EL (cell line): ENCODE measurements at places on chromosomes 6 and 20.

DNA sequence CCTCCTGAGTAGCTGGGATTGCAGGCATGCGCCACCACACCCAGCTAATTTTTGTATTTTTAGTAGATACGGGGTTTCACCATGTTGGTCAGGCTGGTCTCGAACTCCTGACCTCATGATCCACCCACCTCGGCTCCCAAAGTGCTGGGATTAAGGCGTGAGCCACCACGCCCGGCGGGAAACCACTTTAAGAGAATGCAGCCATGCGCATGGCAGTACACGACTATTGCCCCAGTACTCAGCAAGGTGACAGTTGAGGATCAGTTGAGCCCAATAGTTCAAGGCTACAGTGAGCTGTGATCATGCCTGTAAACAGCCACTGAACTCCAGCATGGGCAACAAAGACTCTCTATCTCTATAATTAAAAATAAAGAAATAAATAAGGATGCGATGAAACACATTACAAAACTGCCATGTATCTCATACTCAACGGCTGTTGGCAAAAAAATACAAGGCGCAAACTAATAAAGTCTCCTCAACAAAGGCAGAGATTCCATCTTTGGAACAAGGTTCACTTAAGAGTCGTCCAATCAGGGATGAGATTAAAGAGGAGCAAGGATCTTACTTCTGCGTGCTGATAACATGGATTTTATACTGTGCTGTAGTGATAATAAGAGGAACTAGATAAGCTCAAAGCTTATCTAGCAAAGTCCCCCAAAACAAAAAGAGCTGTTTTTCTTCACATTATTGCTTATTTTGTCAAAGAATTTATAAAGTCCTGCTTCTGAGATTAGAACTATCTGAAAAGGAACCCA is 51.1 kb downstream of the STAU1 start:
- DNase-seq = no peak

DNA sequence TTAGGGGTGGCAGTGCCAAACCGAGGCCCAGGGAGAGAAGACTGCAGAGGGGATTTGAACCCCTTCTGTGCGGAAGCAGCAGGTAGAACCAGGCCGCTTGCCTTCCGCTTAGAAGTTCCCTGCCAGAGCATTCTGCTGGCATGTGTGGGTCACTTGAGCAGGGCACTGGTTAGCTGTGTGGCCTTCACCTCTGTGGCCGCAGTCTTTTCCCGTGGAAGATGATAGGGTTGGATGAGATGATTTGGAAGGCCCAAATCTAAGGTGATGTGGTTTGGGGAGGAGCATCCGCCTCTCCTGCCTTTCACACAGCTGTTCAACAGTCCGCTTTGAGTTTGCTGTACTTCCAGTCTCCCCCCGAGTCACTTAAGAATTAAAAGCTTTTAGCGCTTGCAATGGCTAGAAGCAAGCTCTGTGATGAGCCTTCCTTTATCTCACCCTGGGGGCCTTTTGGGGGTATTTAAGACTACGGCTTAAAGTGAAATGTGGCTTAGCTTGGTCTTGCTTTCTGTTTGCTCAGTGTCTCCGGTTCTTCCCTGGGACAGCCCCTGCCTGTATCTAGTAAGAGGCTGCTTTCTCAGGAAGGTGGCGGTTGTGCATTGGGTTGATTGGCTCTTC is 743 bp downstream of the CMTR1 start:
- peak; percentile 42 for DNase-seq

DNA sequence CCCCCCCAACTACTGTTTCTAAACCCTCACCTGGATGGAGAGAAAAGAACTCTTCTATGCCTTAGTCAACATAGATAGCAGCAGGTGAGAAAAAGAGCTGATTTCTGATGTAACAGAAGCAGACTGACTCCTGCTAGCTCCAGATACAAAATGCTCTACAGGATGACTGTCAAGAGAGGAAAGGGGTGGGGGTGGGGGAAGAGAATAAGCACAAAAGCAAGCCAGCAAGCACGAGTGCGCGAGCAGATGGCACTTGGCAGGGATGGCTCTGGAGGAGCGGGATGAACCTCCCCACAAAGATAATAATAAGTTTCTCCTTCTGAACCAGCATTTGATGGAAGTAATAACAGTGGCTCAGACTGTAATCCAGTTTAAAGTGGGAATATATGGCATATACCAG is 45.6 kb upstream of the SPDEF start:
- no peak for DNase-seq

DNA sequence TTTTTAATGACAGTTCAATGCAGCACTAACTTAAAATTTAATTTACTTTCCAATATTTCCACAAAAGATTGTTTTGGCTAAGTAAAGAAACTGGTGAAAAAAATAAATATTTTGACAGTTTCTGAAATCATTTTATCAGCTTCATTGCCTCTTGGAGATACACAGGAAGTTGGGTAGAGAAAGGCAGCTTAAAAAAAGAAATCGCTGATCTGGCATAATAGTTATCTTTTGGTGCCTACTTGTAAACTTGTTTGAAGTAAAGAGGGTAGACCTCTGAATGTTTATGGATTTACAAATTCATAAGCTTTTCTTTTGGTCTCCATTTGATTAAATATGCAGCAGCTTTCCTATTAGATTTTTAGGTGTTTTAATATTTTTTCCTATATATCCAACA is 103.4 kb downstream of the RTN4IP1 start:
- no peak for DNase-seq

DNA sequence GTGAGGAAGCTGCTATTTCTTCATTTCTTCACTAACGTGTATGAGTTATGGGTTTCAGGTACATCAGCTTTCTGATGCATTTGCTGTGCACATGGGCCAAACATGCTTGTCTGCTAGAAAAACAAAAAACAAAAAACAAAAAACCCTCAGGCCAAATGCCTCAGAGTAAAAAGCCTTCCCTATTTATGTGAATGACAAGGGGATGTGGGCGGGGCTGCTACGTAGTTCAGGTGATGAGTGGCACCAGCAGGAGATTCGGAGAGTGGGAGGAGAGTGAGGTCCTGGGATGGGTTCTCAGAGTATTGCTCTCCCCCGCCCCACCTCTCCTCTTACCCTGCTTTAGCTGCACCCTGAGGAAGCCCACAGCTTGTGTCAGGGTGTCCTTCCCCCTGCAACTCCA is 596.8 kb upstream of the JAG1 start:
- no peak for DNase-seq

- DNase-seq = no peak
Measured at GRCh38 chr6:66094615-66095014, 387.6 kb upstream of the EYS start.

DNA sequence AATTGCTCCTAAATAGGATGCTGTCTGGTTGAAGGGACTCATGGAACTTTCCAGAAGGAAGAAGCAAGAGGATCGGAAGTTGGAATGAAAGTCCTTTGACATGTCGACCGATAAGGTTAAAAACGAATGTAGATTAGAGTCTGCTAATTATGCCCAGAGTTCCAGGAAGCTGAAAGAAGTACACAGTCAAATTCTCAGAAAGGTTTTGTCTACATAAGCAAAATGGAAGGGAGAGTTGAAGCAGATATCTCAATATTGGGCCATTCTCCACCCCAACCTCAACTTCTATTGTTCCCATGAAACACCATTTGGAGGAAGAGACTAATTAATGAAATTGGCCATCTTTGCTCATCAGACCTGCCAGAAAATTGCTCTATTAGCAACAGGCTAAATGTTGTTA is 64.0 kb downstream of the CAP2 start:
- DNase-seq = no peak

DNA sequence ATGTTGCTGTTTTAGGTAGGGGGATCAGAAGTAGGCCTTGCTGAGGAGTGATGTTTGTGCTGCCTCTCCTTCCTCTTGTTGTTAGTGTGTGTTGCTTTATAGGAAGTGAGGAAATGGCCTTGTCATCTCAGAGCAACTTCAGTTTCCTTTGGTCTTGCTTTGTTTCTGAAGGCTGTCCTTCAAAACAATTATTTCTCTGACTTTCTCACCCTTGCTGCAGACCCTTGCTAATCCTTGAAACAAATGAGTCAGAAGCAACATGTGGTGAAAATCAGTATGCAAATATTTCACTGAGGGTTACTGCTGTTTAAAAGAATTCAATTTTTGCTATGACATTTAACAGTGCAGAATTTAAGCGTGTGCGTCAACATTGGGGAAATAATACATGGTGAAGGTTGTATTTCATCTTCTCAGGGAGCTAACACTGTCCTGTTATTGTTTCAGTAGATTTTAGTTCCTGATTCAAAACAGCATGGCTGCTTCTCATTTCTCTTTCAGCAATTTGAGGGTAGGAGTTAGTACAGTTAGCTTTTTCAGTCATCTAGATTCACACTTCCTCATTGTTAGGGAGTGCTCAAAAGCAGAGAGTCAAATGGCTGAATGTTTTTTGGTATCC is 13.8 kb downstream of the RNF144B start:
- DNase-seq = peak; percentile 72

DNA sequence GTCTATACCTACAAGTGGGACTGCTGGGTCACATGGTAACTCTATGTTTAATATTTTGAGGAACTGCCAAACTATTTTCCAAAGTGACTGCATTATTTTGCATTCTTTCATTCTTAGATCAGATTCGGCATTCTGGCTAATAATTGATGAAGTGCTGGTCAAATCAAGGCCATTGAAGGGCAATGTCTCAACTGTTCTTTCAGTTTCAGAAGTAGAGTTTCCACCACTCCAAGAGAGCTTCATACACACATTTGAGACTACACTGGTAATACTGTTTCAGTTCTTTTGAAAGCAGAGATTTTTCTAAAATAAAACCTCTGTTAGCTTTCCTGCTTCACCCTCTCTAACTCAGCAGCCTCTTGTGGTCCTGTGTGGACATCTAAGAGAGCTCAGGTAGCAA is 154.5 kb downstream of the CFAP61 start:
- no peak for DNase-seq

- DNase-seq = no peak
Measured at GRCh38 chr6:38417521-38417920, 222.2 kb downstream of the BTBD9 start.

DNA sequence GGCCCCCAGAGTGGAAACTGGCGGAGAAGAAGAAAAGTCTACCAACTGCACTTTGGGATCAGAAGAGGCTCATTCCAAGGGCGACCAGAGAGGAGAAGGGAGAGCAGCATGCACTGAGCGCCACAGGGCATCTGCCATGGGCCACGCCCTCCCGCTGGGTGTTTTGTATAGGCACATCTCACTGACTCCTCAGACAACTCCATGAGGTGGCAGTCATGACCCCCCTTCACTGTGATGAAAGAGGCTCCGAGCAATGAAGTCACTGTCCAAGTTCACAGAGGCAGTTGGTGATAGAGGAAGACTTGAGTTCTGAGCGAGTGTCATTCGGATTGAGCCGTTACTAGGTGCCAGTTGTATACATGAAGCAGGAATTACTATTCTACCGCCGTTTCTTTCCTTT is 15.4 kb downstream of the BPIFB1 start:
- DNase-seq = no peak

- no peak for DNase-seq
Measured at GRCh38 chr6:42269974-42270510, 52.4 kb upstream of the MRPS10 start.

GRCh38 chr20:45853484-45853883 is 3.7 kb downstream of the ACOT8 start:
- no peak for DNase-seq

DNA sequence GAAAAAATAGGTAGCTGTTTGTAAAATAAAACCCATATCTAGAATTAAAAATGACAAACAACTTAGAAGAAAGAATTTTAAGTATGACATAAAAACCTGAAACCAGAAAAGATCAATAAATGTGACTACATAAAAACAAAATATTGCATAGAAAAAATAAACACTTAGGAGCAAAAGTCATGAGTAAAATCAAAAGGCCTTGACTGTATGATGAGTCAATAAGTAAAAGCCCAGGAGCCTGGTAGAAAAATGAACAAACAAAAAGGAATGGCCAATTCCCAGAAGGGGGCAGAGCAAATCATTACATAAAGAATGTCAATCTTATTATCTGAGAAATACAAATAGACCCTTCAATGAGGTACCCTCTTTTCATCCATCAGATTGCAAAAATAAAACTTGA is 20.7 kb upstream of the ENPP1 start:
- DNase-seq = peak; percentile 47

GRCh38 chr20:37564388-37565133 is 36.9 kb upstream of the BLCAP start:
- DNase-seq = peak; percentile 37

DNA sequence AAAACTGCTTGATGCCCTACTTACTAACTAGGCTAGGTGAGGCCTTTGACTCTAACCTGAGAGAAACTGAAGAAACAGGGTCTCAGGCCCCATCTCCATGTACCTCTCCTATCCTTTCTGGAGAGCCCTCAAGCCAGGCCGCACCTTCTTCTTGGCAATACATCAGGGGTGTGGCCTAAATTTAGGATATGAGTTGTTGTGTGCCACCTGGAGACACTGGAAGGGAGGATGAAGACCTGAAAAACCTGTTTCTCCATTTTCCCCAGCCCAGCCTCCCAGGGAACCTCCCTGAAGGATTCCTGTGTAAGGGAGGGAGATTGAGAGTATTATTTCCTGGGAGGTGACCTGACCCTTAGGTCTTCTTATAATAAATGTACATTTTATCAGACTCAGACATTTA is 3.1 kb downstream of the LY6G6D start:
- no peak for DNase-seq

DNA sequence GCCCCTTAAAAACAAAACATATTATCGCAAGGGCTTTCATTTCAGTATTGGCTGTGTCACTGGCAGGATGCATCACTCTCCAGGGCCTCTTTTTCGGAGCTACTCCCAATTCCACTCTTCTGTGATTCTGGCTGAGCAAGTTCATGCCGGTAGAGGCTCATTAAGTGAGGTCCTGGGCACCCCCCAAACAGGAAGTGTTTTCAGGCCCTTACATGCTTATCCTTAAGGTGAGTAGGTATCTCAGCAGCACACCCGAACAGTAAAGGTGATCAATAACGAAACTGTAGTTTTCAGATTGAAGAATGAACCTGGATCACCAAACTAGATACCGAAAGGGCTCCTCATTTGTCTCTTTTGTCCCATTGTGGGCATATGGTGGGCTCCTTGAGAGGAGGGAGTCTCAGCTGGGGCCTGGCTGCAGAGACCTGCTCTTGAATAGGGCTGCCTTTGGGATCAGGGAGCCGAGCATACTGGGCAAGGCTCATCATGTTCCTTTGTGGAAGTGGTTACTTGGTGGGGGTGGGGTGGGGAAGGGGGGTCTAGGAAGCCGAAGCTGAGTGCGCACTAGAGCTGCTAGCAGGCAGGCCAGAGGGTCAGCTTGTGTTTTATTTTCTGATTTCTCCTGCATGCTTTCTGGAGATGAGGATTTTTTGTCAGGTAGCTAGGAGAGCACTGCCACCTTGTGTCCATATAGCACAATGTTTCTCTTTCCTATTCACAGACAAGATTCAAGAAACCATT is 65.2 kb downstream of the CDS2 start:
- DNase-seq = peak; percentile 71

DNA sequence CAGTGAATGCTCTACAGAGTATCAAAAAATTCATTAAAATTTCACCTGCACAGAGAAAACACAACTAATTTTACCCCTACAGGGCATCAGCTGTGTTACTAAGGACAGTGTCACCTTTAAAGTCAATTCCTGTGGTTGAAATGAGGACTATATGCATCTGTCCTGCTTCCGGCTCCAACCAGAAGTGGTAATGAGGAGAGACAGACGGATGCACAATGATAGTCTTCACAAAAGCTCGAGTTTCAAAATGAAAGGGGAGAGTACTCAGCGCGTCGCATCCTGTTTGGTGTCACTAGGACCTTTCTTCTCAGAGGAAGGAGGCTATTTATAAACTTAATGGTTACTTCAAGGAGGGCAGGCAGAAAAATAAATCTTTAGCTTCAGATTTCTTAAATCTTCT is 86.5 kb downstream of the LYRM4 start:
- DNase-seq = no peak

- peak; percentile 77 for DNase-seq
Measured at GRCh38 chr6:422433-423054, 31.0 kb downstream of the IRF4 start.

GRCh38 chr20:17610566-17611289 is 40.9 kb downstream of the DSTN start:
- DNase-seq = no peak

- no peak for DNase-seq
Measured at GRCh38 chr20:62133051-62133845, 9.9 kb downstream of the PSMA7 start.
